Aorta (tissue), 5 donors: ENCODE measurements at places on chromosomes 12 and 14. TPM values are rescaled to one million over a fixed set of nuclear protein-coding genes. Genes with fewer than 3 reads are reported as not detected.

- DNase-seq: no peak
Observed at GRCh38 chr14:70901269-70901668, 6.0 kb upstream of the PCNX1 start.

ITGB7 gene
- 4.9 TPM for polyA plus RNA-seq

- no peak for DNase-seq
Observed at GRCh38 chr12:55642669-55643068, 6.0 kb downstream of the OR10P1 start.

- DNase-seq: no peak
Observed at GRCh38 chr12:124126950-124127655, 154.1 kb downstream of the ZNF664 start.

GRCh38 chr12:51171884-51172514, 936 bp downstream of the TFCP2 start:
- no peak for DNase-seq

KRT80 gene
- polyA plus RNA-seq: not detected

- DNase-seq: no peak
Observed at GRCh38 chr12:52615912-52616311, 2.4 kb downstream of the KRT73 start.

GRCh38 chr12:97140355-97140754, 233.3 kb downstream of the NEDD1 start:
- no peak for DNase-seq

FOXA1 gene
- not detected for polyA plus RNA-seq

SEL1L gene
- polyA plus RNA-seq: 13.1 TPM

DNA sequence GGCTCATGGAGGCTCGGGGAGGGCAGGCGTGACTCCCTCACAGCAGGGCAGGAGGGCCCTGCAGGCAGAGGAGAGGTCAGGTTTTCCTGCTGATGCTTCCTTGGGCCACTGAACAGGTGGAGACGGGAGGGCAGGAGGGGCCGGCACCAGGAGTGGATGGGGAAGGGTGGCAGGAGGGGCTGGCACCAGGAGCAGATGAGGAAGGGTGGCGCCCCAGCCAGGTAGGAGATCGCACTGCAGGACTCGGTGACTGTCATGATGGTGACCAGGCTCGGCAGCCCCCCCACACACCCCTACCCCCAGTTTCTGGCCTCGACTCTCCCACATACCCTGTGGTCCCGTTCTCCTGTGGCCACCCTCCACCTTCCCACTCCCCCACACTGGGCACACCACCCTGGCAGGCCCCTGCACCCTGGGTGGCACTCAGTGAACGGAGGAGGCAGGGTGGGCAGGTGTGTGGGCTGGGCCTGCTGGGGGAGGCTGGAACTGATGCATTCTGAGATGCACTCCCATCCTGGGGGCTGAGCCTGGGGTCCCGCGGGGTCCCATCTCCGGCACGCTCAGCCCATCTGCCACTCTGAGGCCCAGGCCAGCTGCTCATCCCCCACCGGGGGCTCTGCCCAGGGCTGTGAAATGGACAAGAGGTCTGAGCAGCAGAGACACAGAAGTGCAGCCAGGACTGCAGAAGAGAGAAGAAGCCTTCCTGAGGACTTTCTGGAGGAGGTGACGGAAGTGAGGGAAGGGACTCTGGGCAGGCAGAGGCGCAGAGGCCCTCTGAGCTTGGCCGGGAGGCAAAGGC, 2.8 kb downstream of the NUDT14 start:
- no peak for DNase-seq

GRCh38 chr12:6370994-6371754, 4.2 kb downstream of the SCNN1A start:
- DNase-seq: peak; percentile 55

ACSS3 gene
- polyA plus RNA-seq: 8.2 TPM

CIROP gene
- polyA plus RNA-seq: not detected
